ENCODE measurements at places on chromosomes 16 and 17.
A peak's percentile ranks its signal among the peaks of the same experiment; 100 is the strongest.

- peaks cover 41% of the 10 kb centered on the region for H3K4me1 ChIP-seq
- H3K27me3 ChIP-seq = peaks cover 20% of the 10 kb centered on the region
- H3K27ac ChIP-seq = no peak within 1 kb of the TSS
- H3K36me3 ChIP-seq = no peaks in the 10 kb centered on the region
- peak; percentile 74 for DNase-seq
Measured at GRCh38 chr17:42681976-42682721, at the start of gene CNTNAP1. Gene CNTNAP1 (plus strand): TSS chr17:42682531. CDS start chr17:42682830, 299 bp downstream.

- peak; percentile 37 for DNase-seq
- H3K27ac ChIP-seq = peak overlapping the region; percentile 88
- no peaks in the 10 kb centered on the region for H3K27me3 ChIP-seq
- H3K4me3 ChIP-seq = peak overlapping the region; percentile 96
- H3K4me1 ChIP-seq = peaks cover 16% of the 10 kb centered on the region
- no peaks in the 10 kb centered on the region for H3K36me3 ChIP-seq
Measured at GRCh38 chr17:42016411-42016831, 818 bp downstream of the DNAJC7 start.

DNA sequence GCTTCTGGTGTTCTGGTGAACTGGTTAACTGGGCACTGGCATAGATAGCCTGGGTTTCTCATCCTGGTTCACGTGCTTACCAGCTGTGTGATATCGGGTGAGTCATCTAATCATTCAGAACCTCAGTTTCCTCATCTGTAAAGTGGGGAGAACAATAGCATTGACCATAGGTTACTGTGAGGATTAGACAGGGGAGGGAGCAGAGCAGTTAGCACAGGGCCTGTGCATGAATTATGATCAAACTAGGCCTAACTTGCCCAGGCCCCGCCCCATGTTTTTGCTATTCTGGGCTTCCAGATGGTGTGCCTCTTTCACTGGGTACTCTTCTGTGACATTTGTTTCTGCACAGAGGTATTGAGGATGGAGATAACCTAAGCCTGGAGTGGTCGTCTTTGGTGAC is 4.6 kb upstream of the KLHL36 start:
- H3K4me3 ChIP-seq = no peak overlapping the region
- DNase-seq = no peak
- H3K4me1 ChIP-seq = peaks cover 5% of the 10 kb centered on the region
- peaks cover 3% of the 10 kb centered on the region for H3K27me3 ChIP-seq
- H3K27ac ChIP-seq = no peak overlapping the region

DNA sequence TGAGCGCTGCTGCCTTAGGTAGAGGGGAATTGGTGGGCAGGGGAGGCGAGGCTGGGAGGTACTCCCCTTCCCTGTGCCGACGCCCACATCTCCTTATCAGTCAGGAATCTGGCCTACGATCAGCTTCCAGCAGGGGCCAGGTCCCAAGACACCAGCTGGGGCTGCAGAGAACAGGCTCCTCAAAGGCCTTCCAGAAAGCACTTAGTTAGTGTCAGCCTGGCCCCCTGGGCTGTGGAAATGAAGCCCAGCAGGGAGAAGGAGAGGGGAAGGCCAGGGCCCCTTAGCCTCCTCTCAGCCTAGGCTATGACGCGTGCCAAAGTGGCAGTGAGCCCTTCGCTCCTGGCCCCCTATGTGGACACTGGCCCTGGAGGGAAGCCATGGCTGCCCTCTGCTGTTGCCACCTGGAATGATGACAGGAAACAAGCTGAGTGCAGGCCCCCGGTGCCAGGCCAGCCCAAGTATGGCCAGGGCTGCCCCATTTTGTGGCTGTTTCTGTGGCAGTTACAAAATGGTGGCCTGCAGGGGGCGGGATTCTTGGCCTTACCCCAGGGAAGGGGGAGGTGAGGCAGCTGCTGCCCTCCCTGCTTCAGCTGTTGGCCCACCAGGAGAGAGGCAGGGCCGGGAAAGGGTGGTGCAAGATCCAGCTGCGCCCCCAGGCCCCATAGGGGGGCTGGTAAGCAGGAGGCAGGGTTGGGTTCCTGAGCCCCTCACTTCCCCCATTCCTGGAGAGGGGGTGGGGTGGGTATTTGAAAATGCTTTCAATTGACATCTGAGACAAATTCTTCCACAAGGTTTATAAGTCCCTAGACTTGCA is 11.3 kb downstream of the TBX4 start:
- H3K4me3 ChIP-seq = no peak overlapping the region
- peaks cover 47% of the 10 kb centered on the region for H3K27me3 ChIP-seq
- no peak overlapping the region for H3K27ac ChIP-seq
- no peaks in the 10 kb centered on the region for H3K4me1 ChIP-seq
- H3K36me3 ChIP-seq = no peaks in the 10 kb centered on the region
- DNase-seq = no peak

GRCh38 chr17:83053739-83054451 is 25.5 kb upstream of the METRNL start:
- no peak overlapping the region for H3K4me3 ChIP-seq
- DNase-seq = no peak
- H3K27ac ChIP-seq = no peak overlapping the region
- no peaks in the 10 kb centered on the region for H3K36me3 ChIP-seq
- H3K4me1 ChIP-seq = peaks cover 19% of the 10 kb centered on the region
- H3K27me3 ChIP-seq = no peaks in the 10 kb centered on the region
